Naive B cell (primary cell): ENCODE measurements at places on chromosomes 1 and 21.

DNA sequence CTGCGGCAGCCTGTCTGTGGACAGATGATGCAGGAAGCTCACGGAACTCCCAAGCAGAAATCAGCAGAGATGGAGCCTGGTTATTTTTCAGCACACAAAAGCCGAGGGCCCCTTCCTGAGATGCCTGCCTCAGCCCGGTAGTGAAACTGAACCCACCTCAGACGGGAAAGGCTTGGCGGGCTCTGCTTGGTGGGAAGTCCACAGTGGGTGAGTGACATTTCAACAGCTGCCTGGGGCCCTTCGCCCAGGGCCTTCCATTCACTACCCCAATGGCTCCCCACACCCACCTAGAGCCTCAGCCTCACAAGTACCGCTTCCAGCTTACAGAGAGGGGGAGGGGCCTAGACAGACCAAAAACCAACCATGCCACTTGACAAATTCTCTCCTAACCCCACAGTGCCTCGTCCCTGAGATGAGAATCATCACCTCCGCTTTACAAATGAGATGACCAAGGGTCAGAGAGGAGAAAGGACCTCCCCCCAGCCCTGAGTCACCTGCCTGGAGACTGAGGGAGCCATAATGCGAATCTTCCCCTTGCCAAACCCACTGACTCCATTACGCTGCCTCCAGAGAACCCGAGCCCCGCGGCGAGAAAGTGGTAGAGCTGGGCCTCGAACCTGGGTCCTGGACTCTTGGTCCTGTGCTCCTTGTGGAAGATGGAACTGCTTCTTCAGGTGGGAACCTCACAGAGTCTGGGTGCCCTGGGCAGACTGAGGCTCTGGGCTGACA, 3.4 kb upstream of the ECE1 start:
- DNase-seq: peak; percentile 73
- peak overlapping the region; percentile 100 for H3K27ac ChIP-seq
- peaks cover 89% of the 10 kb centered on the region for H3K4me1 ChIP-seq
- peak overlapping the region; percentile 85 for H3K4me3 ChIP-seq
- H3K27me3 ChIP-seq: no peaks in the 10 kb centered on the region
- no peaks in the 10 kb centered on the region for H3K36me3 ChIP-seq

DNA sequence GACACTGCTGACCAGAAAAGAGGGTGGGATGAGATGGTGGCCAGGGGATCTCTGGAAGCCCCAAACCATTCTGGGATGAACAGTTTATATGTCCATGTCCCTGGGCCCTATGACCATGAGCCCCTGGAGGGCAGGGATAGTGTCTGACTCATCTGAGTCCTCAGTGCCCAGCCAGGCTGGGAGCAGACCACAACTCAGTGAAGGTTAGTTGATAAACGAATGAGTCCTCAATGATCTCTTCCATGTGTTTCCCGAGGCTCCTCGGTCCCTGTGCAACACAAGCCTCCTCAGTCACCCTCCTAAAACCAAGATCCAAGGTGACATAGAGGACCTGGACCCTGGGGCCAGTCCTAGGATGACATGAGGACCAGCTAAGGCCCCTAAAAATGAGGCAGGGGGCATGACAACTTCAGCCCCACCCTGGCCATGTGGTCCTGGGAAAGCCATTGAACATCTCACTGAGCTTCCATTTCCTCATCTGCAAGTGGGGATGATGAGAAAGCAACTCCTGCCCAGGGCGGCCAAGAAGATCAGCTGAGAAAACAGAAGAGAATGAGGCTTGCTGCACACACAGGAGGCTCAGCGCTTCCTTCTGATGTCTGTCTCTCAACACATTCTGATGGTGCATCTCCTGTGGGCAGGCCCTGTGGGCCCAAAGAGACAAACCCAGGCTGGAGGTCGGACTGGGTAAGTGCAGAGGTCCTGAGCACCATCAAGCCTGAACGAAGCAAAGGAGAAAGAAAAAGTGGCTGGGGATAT, 86.3 kb downstream of the GLIS1 start:
- peaks cover 16% of the 10 kb centered on the region for H3K27me3 ChIP-seq
- H3K36me3 ChIP-seq: no peaks in the 10 kb centered on the region
- DNase-seq: no peak
- H3K27ac ChIP-seq: no peak overlapping the region
- no peak overlapping the region for H3K4me3 ChIP-seq

DNA sequence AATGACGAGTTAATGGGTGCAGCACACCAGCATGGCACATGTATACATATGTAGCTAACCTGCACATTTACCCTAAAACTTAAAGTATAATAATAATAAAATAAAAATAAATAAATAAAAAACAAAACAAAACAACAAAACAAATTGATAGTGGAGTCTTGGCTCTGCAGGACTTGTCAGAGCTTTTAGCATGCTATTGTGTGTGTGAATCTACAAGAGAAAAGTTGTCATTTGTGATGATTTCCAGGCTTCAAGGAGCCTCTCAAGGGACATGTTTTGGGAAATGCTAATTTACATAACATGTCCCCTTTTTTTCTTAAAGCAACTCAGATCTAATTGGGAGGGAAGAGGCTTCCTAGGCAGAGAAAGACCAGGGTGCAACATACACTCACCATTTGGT, 9.1 kb downstream of the IL22RA1 start:
- no peak overlapping the region for H3K4me3 ChIP-seq
- H3K27me3 ChIP-seq: peaks cover 4% of the 10 kb centered on the region

- no peaks in the 10 kb centered on the region for H3K36me3 ChIP-seq
- no peak overlapping the region for H3K27ac ChIP-seq
- H3K4me1 ChIP-seq: peaks cover 7% of the 10 kb centered on the region
- no peak overlapping the region for H3K4me3 ChIP-seq
Observed at GRCh38 chr1:85374160-85374559, 90.8 kb downstream of the DDAH1 start.

DNA sequence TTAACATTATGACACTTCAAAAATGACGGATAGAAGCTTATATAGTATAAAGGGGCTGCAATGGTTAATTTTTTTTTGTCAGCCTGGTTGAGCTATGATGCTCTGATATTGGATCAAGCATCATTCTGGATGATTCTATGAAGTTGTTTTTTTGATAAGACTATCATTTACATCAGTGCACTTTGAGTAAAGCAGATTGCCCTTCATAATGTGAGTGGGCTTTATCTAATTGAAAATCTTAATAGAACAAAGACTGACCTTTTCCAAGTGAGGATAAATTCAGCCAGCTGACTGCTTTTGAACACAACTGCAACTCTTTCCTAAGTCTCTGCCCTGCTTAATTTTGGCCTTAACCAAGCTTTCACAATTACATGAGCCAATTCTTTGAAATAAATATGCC, 1476.2 kb downstream of the NCAM2 start:
- H3K27me3 ChIP-seq: no peaks in the 10 kb centered on the region
- no peak overlapping the region for H3K4me3 ChIP-seq
- H3K36me3 ChIP-seq: no peaks in the 10 kb centered on the region
- DNase-seq: no peak

GRCh38 chr1:242425232-242425631, 99.3 kb downstream of the PLD5 start:
- no peaks in the 10 kb centered on the region for H3K27me3 ChIP-seq
- H3K27ac ChIP-seq: no peak overlapping the region
- DNase-seq: no peak
- no peaks in the 10 kb centered on the region for H3K36me3 ChIP-seq
- no peak overlapping the region for H3K4me3 ChIP-seq

- no peaks in the 10 kb centered on the region for H3K36me3 ChIP-seq
- H3K4me3 ChIP-seq: no peak overlapping the region
- no peak for DNase-seq
- H3K27me3 ChIP-seq: no peaks in the 10 kb centered on the region
Observed at GRCh38 chr1:237281481-237281880, 239.5 kb downstream of the RYR2 start.

DNA sequence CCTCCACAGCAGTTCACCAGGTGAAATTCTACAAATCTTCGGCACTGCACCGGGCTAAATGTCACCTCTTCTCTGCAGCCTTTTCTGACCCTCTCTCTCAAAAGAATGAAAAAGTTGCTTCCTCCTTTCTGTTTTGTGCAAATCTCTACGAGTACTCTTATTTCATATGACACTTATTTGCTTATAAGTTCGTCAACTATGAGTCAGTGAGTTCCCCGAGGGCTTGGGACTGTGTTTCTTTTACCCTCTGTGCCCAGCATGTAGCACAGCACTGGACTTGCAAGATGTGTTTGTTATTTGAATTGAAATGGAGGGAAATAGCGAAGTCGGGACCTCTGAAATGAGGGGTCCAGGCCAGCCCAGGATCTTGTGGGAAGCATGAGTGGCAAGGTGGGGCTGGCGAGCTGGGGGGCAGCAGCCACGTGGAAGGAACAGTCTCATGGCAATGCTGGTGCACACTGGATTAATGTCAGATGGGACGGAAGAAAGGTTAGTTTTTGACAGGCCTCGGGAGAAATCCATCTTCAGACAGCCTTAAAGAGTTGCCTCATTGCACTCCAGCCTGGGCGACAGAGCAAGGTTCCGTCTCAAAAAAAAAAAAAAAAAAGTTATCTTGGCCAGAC, 6.2 kb downstream of the SLC6A9 start:
- H3K4me3 ChIP-seq: peak overlapping the region; percentile 31
- DNase-seq: no peak
- H3K27ac ChIP-seq: no peak overlapping the region
- H3K36me3 ChIP-seq: no peaks in the 10 kb centered on the region
- H3K4me1 ChIP-seq: peaks cover 20% of the 10 kb centered on the region

- no peaks in the 10 kb centered on the region for H3K36me3 ChIP-seq
- H3K4me1 ChIP-seq: peaks cover 16% of the 10 kb centered on the region
- no peaks in the 10 kb centered on the region for H3K27me3 ChIP-seq
Observed at GRCh38 chr1:244065960-244066388, 14.9 kb downstream of the ZBTB18 start.

DNA sequence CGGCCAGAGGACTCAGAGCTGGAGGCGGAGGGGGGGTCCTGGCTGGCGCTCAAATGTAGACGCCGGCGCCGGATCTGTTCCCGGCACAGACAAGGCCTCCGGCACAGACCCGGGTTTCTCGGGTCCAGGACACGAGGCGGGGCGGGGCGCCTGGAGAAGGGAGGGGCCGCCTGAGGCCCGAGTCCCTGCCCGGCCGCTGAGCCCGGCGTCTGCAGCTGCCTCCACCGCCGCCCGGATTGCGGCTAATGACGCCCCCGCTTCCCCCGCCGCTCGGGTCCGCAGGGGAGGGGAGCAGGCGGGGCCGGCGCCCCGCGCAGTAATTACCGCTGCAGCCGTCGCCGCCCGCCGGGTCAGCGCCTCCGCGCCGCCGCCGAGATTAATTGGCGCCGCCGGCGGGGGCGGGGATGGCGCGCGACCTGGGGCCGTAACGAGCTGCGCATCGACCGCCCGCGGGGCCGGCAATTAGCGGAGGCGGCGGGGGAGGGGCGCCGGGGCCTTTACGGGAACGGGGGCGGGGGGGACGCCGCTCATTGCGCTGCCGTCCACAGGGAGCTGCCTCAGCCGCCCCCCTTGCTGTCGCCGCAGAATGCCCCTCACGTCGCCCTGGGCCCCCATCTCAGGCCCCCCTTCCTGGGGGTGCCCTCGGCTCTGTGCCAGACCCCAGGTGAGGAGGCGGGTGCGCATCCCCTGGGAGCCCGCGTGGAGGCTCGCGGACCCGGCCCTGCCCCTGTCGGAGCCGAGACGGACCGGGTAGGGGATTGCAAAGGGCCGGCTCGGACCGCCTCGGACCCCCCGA, 17.3 kb downstream of the NOC2L start:
- H3K36me3 ChIP-seq: peaks cover 9% of the 10 kb centered on the region
- peaks cover 9% of the 10 kb centered on the region for H3K4me1 ChIP-seq
- H3K27ac ChIP-seq: no peak overlapping the region
- H3K27me3 ChIP-seq: peaks cover 4% of the 10 kb centered on the region
- peak overlapping the region; percentile 80 for H3K4me3 ChIP-seq

DNA sequence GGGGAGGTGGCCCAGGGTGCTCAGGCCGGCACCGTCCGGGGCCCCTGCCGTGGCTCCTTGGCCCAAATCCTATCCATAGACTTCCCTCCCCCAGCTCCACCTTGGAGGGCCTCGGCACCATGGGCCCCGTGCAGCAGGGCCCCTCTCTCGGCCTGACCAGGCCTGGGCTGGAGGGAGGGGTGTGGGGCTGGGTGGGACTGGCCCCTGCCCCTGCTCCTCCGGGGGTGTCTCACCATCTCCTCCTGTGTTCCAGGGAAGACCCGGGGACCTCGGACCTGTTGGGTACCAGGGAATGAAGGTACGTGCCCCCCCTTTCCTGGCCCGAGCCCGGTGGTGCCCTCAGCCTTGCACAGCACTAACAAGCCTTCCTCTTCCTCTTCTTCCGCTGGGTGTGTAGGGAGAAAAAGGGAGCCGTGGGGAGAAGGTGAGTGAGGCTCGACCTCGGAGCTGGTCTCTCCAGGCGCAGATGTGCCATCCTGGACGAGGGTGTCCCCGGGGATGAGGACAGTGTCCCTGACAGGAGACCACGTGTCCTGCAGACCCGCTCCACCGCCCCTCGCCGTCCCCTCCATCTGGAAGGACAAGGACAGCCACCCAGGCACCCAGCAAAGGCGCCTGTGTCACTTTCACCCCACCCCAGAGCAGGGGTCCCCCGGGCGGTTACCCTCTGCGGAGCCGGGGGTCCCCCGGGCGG, 7.9 kb downstream of the COL6A1 start:
- no peak for DNase-seq
- H3K27me3 ChIP-seq: peaks cover 8% of the 10 kb centered on the region
- H3K4me3 ChIP-seq: no peak overlapping the region

GRCh38 chr1:54575605-54576290, 27.7 kb downstream of the ACOT11 start:
- no peaks in the 10 kb centered on the region for H3K36me3 ChIP-seq
- H3K27ac ChIP-seq: no peak overlapping the region
- H3K4me1 ChIP-seq: peaks cover 4% of the 10 kb centered on the region
- no peak overlapping the region for H3K4me3 ChIP-seq
- no peak for DNase-seq

- peaks cover 13% of the 10 kb centered on the region for H3K4me1 ChIP-seq
- DNase-seq: no peak
- H3K27me3 ChIP-seq: no peaks in the 10 kb centered on the region
- no peak overlapping the region for H3K4me3 ChIP-seq
- H3K27ac ChIP-seq: no peak overlapping the region
Observed at GRCh38 chr1:165833358-165833757, 5.9 kb downstream of the UCK2 start.

DNA sequence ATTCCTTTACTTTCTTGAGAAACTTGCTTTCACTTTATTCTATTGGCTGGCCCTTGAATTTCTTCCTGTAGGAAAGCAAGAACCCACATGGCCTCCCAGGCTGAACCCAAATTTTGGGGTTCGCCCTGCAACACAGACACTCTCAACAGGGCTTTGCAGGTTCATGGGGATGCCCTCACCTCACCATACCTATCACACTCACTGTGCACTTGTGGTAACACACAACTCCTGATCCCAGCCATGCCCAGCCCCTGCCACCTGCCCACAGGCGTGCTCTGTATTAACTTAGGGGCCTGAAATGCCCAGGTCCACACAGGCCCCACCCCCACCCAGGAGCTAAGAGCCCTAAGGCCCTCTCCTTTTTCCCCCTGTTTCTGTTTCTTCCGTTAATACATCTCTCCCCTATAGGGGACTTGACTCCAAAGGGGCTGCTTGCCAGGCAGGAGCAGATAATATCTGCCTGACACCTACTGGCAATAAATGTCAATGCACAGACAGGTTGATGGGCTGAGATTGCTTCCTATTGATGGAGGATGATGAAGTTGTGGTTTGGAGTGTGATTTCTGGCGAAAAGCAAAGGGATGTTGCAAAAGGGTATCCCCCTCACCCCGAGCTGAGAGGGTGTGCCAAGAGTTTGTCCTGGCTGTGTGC, 171.5 kb downstream of the AJAP1 start:
- H3K36me3 ChIP-seq: no peaks in the 10 kb centered on the region
- H3K4me3 ChIP-seq: no peak overlapping the region
- H3K27ac ChIP-seq: no peak overlapping the region
- H3K4me1 ChIP-seq: no peaks in the 10 kb centered on the region
- peak; percentile 2 for DNase-seq
- H3K27me3 ChIP-seq: peaks cover 5% of the 10 kb centered on the region

- H3K27me3 ChIP-seq: no peaks in the 10 kb centered on the region
- H3K36me3 ChIP-seq: peaks cover 45% of the 10 kb centered on the region
- no peak overlapping the region for H3K27ac ChIP-seq
- no peak for DNase-seq
Observed at GRCh38 chr1:209844695-209845407, 17.1 kb downstream of the UTP25 start.
